ENCODE measurements at places on chromosomes 2 and 18.

DNA sequence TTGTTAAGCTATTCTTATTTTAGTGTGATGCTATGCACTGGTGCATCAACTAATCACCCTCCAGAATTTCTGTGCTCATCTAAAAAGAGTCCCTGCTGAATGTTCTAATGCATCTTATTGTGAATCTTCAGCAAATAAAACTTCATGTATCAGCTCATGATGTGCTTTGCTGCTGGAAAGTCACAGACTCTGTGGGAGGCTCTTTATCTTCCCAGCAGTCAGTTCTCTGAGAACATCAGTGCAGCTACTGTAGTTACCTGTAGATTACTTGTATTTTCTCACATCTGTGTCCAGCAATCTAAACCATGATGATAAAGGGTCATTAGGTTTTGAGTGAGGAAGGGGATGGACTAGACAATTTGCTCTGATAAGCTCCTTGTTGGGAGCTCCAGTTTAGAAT lies 141.6 kb upstream of the SP3 start:
- DNase-seq = no peak

DNA sequence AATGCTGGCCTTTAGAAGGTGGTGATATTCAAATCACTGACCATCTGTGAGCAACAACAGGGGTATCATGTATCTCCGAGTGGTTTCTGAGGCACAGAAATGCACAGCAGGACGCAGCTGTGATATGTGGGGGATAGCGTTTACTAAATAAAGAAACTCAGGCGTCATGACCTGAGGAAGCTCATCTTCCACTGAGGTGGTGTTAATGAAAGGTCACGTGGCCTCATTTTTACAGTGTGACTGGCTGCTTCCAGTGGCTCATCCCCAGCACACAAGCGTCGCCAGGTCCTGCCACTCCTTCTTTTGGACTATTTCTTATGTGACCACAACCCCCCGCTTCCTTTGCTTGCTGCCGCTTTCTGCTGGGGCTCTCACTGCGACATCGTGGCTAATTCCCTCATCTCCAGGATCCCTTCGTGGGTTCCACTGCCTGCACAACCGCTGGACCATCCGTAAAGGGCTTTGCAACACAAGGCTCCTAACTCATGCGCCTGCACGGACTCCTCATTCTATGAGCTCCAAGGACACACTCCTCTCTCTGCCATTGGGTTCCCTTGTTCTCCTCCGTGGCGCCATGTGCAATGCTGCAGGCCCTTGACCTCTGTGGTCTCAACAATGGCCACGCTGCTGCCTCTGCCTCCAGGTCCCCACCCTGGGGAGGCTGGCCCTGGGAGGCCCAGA lies 109.3 kb downstream of the MBP start:
- DNase-seq = no peak

DNA sequence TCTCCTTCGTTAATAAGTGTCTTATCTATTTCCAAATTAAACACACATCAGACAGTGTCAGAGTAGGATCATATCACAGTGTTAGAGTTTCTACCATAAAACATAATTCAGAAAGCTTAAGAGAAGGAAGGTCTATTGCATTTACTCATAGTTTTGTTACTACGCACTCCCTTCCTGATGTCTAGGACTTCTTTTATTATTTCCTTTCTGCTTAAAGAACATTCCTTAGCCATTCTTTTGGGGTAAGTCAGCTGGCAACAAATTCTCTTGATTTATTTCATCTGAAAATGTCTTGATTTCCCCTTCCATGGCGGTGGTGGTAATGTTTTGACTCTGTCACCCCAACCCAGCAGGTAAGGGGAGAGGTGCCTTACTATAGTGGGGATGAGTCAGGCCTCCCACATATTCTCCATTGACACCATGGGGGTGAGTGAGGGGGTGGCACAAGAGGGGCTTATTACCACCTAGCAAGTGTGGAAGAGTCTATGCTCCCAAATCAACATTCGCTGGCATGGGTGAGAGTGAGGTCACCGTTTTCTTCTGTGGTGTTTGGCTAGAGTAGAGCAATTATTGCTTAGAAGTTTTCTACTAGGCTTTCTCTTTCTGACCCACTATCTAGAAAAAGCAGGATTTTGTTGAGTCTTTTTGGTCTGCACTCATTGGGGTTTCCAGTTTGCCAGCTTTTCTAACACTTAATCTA lies 29.9 kb downstream of the ABCB11 start:
- DNase-seq = no peak

DNA sequence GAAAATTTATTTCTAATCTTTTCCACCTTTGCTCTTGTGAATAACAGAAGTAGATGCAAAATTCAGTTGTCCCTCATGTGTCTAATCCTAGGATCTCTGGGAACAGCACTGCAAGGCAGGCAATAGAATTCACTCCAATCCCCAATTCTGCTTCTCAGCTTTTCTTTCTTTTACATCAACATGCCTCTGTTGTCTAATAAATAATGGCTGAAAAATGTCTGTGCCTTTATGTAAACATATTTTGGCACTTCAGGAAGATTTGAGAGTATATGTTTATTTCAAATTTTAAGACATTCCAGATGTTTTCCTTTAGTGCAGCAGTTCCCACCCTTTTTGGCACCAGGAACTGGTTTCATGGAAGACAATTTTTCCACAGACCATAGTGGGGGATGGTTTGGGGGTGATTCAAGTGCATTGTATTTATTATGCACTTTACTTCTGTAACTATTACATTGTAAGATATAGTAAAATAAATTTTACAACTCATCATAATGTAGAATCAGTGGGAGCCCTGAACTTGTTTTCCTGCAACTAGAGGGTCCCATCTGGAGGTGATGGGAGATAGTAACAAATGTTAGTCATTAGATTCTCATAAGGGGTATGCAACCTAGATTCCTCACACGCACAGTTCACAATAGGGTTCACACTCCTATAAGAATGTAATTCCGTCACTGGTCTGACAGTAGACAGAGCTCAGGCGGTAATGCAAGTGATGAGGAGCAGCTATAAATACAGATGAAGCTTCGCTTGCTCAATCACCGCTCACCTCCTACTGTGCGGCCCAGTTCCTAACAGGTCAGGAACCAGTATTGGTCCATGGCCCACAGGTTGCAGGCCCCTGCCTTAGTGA lies 590.3 kb upstream of the CNTNAP5 start:
- DNase-seq = no peak

DNA sequence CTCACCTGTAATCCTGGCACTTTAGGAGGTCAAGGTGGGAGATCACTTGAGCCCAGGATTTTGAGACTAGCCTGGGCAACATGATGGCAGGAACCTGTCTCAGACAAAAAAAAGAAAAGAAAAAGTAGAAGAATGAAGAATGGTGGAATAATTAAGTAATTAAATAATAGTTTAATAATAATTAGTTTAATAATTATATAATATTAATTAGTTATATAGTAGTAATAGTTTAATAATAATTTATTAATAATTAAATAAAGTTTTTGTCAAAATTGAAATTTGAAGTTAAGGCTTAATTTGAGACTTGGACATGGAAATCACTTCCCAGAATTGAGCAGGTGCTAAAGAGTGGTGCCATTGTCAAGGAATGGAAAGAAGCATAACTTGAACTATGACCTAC lies 52.2 kb upstream of the ABCA12 start:
- DNase-seq = no peak

- DNase-seq = no peak
Observed at GRCh38 chr2:17355608-17356329, 162.5 kb downstream of the RAD51AP2 start.

- no peak for DNase-seq
Observed at GRCh38 chr2:124919296-124919695, 894.2 kb downstream of the CNTNAP5 start.

- no peak for DNase-seq
Observed at GRCh38 chr2:110978756-110979470, 141.8 kb upstream of the BCL2L11 start.

- no peak for DNase-seq
Observed at GRCh38 chr2:173290518-173290917, 64.2 kb upstream of the CDCA7 start.

- DNase-seq = no peak
Observed at GRCh38 chr2:42052702-42053481, 5.1 kb downstream of the PKDCC start.

GRCh38 chr2:46014911-46015654 lies 282.1 kb upstream of the EPAS1 start:
- DNase-seq = no peak

DNA sequence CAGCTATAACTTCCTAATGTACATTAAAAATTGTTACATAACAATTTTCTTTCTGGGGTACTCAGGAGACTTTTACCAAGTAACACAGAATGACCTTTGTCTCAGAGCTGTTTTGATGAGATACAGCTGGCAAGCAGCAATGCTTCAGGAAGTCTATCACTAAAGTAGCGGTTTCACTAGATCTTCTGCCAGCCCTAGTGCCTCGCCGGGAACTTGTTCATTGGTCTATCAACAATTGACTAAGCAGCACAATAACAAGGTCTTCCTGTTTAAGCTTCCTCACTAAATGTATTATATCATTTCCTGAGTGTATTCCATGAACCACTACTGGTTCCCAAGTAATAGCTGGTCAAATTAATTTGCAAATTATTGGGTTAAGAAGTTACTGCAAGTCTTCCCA lies 69.2 kb downstream of the TRIP12 start:
- DNase-seq = no peak

GRCh38 chr2:149451417-149452165 lies 121.2 kb downstream of the LYPD6 start:
- no peak for DNase-seq

DNA sequence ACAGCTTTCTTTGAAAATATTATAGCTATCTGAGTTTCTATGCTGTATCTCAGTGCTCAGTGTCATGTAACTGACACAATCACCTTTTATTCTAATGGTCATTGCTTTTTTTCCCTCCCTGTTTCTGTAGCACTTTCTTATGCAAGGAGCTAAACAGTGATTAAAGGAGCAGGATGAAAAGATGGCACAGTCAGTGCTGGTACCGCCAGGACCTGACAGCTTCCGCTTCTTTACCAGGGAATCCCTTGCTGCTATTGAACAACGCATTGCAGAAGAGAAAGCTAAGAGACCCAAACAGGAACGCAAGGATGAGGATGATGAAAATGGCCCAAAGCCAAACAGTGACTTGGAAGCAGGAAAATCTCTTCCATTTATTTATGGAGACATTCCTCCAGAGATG lies 56.4 kb downstream of the SCN2A start:
- no peak for DNase-seq

DNA sequence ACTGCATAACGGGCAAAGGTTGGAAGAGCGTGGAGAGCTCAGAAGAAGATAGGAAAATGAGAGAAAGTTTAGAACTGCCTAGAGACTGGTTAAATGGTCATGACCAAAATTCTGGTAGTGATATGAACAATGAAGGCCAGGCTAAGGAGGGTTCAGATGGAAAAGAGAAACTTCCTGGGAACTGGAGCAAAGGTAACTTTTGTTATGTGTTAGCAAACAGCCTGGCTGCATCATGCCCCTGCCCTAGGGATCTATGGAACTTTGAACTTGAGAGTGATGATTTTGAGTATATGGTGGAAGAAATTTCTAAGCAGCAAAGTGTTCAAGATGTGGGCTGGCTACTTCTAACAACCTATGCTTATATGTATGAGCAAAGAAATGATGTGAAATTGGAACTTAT lies 44.4 kb upstream of the SPATS2L start:
- DNase-seq = no peak

- no peak for DNase-seq
Observed at GRCh38 chr18:2515171-2515787, 56.0 kb downstream of the METTL4 start.

- peak; percentile 48 for DNase-seq
Observed at GRCh38 chr2:105398336-105399206, at the start of gene FHL2. FHL2 (minus strand) TSS chr2:105399051; CDS start chr2:105386516, 12,535 bp downstream.

DNA sequence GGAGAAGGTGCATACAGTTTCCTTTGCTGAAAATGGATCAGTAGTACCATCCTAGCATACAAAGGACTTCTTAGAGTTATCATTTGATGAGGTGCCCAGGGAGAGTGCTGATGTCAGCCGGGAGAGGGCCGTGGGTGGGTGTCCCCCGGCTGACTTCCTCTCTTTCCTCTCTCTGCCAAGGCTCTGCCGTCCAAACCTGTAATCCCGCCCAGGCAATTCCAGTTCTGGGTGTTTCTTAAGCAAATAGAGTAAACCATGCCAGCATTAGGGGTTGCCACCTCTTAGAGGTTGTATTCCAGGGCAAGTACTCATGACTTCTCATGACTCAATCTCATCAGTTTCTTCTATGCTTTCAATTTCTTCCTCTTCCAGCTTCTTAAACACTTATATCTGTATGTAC lies 117.2 kb downstream of the GATA6 start:
- no peak for DNase-seq

GRCh38 chr2:218517434-218518206 lies 50.5 kb downstream of the USP37 start:
- DNase-seq = no peak

DNA sequence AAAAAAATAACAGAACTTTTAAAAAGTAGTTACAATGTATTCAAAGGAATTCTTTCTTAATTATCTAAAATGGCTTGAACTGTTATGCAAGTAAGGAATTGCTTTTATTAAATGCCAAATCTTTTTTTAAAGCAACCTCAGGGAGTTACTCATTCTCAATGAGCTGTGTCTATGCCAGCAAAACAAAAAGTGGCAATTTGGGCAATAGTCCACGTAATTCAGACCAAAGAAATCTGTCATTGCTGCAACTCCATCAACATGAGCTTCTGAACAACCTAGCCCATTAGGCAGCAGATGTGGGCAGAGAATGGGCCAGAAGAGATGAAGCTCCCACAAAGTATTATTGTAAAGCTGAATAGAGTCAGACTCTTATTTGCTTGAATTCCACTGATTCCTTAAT lies 118.4 kb downstream of the ALK start:
- no peak for DNase-seq

GRCh38 chr18:3624935-3625741 lies 175.2 kb downstream of the TGIF1 start:
- no peak for DNase-seq

GRCh38 chr18:71431689-71432088 lies 1112.5 kb downstream of the CBLN2 start:
- DNase-seq = no peak

- DNase-seq = no peak
Observed at GRCh38 chr2:205364261-205364660, 318.0 kb upstream of the NRP2 start.

DNA sequence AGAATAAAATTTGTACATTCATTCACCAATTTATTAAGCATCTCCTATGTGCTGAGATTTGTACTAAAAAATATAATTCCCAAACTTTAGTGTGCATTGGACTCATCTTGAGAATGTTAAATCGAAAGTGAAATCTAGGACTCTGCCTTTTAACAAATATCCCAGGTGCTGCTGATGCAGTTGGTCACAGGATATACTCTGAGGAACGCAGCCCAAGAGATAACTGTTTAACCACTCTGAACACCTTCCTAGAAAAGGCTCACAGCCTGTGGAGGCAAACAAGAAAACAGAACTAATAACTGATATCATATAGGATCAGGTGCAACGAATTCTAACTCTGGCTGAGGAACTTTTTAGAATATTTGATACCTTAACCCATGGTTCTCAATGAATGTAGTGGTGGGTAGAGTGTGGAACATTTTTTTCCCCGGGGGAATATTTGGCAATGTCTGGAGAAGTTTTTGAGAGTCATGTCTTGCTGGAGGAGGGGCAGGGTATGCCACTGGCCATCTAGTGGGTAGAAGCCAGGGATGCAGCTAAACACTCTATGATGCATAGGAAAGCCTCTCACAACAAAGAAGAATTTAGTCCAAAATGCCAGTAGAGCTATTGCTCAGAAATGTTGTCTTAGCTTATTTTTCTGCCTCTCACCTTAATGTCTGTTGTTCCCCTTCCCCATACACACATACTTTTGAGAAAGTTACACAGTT lies 96.5 kb downstream of the EHBP1 start:
- DNase-seq = no peak

All from activated B cell treated with CpG ODN at 0.5 μM for 24 hours (primary cell).